Hematopoietic multipotent progenitor cell treated with erythropoietin and hydrocortisone succinate and interleukin-3 and kit ligand, for 15 days (in vitro differentiated cells): ENCODE measurements at places on chromosomes 5 and 9.
A peak's percentile ranks its signal among the peaks of the same experiment; 100 is the strongest.

GRCh38 chr5:161403996-161404395, 142.5 kb downstream of the GABRB2 start:
- DNase-seq: no peak

GRCh38 chr5:122022966-122023365, 55.1 kb downstream of the LOX start:
- DNase-seq: no peak

- no peak for DNase-seq
Measured at GRCh38 chr9:94929369-94929756, 202.9 kb downstream of the AOPEP start.

GRCh38 chr5:134571693-134572405, 46.4 kb downstream of the JADE2 start:
- DNase-seq: no peak

DNA sequence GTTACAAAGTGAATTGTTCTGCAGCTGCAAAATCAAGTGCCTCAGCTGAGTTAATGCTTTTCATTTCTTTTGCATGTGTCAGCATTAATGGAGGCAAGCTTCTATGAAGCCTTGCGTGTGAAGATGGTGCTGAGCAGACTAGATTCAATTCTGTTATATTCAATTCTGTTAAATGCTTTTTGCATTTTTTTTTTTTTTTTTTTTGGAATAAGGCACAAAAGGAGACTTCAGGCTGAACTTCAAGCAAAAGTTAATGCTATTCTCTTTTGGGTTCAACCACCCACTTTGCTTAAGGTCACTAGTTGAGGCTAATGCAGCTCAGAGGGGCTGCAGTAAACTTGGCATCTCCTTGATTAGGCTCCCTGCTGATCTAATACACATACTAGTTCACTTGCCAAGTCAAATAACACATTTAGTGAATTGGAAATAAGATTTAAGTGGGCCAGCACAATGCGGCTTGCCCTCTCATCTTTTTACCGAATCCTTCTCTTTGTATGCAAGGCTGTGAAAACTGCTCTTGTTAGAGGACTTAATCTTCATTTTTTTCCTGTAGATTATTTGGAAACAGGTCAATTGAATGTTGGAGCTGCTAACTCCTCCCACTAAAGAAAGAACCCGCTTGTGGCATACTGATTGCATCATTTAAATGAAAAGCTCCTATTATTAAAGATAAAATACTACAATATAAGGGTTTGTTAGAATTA, 1020.2 kb downstream of the NR2F1-AS1 start:
- no peak for DNase-seq

- no peak for DNase-seq
Measured at GRCh38 chr9:30744871-30745270, 1639.6 kb upstream of the ACO1 start.

DNA sequence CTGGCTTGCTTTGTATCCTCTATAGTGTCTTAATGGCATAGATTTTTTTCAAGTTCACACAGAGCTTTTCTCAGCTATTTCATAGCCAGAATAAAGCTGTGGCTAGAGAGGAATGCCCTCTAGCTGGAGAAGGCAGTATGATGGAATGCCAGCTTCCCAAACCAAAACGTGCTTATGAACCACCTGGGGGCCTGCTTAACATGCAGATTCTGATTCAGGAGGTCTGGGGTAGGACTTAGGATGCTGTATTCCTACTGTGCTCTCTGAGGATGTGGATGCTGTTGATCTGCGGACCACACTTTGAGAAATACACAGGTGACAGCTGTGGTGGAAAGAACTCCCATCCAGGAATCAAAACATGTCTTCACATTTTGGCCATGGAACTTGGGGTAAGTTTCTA, 49.9 kb upstream of the DPYSL3 start:
- DNase-seq: no peak

DNA sequence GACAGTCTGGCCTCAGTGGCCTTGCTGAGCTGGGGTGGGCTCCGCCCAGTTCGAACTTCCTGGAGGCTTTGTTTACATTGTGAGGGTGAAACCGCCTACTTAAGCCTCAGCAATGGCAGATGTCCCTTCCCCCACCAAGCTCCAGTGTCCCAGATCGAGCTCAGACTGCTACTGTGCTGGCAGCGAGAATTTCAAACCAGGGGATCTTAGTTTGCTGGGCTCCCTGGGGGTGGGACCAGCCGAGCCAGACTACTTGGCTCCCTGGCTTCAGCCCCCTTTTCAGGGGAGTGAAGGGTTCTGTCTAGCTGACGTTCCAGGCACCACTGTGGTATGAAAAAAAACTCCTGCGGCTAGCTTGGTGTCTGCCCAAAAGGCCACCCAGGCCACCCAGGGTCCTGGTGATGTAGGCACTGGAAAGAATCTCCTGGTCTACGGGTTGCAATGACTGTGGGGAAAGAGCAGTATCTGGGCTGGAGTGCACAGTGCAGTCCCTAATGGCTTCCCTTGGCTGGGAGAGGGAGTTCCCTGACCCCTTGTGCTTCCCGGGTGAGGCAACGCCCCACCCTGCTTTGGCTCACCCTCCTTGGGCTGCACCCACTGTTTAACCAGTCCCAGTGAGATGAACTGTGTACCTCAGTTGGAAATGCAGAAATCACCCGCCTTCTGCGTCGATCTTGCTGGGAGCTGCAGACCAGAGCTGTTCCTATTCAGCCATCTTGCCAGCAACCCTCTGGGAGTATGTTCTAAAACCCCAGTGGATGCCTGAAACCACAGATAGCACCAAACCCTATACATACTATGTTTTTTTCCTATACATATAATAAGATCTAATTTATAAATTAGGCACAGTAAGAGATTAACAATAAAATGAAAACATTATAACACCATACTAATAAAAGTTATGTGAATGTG, 95.5 kb downstream of the TMEM161B start:
- no peak for DNase-seq

- DNase-seq: no peak
Measured at GRCh38 chr5:20555034-20555433, 567.0 kb upstream of the CDH18 start.

DNA sequence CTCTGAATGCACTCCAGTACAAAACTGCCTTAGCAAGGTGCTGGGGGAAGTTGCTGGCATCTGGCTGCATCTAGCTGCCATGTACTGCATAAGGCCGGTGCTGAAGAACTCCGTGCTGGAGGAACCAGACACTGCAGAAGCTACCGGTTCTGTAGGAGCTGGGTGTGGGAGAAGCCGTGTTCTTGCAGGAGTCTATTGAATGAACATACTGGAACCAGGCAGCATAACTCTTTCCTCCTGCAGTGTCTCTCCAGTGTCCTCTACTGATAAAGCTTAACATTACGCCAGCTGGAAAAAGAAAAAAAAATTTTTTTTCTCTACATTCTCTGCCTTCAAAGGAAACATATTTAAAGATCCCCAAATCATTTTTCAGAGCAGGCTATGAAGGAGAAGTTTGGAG, 38.5 kb downstream of the VPS13A start:
- DNase-seq: no peak

DNA sequence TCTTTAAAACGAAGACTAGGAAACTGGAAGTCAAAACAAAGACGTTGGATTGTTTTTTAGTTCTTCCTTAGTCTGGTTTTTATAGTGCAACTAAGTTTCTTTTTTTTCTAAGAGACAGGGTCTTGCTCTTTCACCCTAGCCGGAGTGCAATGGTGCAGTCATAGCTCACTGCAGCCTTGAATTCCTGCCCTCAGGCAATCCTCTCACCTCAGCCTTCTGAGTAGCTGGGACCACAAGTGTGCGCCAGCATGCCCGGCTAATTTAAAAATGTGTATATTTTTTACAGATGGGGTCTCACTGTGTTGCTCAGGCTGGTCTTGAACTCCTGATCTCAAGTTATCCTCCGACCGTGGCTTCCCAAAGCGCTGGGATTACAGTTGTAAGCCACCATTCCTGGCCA, 27.6 kb downstream of the ZFYVE16 start:
- no peak for DNase-seq

DNA sequence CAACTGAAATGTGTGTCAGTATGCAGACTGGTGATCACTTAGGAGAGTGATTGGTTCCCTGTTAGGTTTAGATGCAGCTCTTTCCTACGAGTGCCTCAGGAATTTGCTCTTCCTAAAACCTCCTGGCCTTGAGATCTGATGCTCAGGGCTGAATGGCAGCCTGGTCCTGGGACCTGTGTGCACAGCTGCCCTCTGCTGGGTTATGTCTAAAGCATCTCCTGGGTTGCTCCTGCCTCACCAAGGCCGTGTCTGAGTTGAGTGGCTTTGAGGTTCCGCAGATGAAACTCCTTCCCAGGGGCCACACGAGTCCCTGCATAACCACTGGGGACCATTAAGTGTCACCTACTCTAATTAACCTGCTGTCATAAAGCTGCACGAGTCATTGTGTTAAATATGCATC, 59.5 kb downstream of the MVB12B start:
- DNase-seq: no peak

GRCh38 chr5:151912360-151912759, 12.3 kb downstream of the GLRA1 start:
- no peak for DNase-seq

DNA sequence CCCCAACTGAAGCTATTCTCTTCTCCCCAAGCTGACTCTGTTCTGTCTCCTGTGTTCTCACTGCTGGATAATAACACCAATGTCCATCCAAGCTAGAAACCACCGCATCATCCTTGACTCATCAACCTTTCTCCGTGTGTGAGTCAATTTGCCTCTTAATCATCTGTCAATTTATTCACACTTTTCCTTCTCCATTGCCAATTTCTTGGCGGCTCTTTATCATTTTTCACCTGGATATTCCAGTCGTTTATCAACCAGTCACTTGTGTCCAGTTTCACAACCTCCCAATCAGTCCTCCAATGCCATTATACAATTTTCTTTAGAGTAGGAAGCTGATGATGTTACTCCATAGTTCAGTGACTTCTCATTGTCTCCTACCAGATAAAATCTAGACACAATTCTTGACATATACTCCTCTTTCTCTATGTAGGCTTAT, 45.4 kb upstream of the LIFR start:
- no peak for DNase-seq

GRCh38 chr9:34001951-34002350, 46.7 kb downstream of the UBAP2 start:
- no peak for DNase-seq

DNA sequence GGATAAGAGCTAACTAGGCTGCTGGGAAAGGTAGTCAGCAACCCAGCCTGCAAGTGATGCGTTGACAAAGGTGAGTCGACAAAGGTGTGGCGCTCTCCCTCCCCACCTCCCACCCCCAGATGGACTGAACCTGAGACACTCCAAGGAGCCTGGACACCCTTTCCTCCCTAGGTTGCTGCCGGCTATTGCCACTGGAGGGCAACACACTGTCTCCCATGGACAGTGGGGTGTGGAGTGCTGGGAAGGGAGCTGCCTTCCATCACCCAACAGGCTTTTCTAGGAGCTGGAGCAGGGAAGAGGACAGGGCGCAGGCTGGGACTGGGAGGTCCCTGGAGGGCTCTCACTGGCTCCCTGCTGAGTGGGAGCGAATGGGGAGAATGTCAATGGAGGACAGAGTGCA, 75.4 kb upstream of the ARAP3 start:
- DNase-seq: no peak

GRCh38 chr5:119706049-119706448, 76.7 kb downstream of the FAM170A start:
- DNase-seq: no peak

DNA sequence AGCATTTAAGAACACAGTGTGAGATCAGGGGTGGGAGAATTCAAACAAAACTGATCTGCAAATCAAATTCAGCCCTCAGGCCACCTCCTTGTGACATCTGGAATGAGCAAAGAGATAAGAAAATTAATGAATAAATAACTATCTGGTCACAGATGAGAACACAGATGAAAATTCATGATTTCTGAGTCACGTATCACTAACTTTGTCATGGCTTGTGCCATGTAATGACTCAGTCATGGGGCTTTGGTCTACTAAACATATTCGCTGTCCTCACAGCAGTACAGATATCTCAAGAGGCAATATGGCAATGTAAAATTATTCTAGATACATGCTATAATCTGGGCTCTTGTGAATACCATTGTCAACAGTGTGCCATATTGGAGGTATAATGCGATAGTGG, 274.4 kb downstream of the MAN2A1 start:
- no peak for DNase-seq

GRCh38 chr5:16593013-16593412, 23.8 kb downstream of the RETREG1 start:
- no peak for DNase-seq

- no peak for DNase-seq
Measured at GRCh38 chr5:6656680-6657079, 23.4 kb downstream of the SRD5A1 start.

DNA sequence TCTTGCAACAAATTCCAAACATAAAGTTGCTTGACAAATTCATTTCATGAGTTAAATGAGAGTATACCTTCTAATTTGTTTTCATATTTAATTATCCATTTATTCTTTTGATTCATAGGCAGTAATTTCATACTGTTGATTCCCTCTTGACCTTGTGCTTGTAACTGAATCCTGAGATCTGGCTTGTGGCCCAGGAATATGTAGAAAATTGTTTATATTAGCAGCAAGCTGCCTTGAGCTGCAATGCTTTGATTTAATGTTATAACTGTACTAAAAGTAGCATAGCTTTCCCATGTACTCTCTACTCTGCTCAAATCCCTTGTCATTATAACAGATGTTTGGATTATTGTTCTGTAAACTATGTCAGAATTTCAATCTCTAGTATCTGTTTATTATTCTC, 780.7 kb downstream of the NR2F1-AS1 start:
- no peak for DNase-seq

DNA sequence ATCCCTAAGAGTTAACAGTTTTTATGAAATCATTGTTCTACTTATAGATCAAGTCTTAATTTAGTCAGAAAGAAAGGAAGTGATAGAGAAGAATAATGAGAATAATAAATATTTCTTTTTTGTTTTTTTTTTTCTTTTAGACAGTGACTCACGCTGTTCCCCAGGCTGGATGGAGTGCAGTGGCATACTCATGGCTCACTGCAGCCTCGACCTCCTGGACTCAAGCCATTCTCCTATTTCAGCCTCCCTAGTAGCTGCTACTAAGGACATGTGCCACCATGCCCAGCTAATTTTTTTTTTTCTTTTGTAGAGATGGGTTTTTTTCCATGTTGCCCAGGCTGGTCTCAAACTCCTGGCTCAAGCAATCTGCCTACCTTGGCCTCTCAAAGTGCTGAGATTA, 11.0 kb downstream of the IFNA21 start:
- DNase-seq: no peak

GRCh38 chr9:88501086-88501485, 33.9 kb upstream of the NXNL2 start:
- no peak for DNase-seq

GRCh38 chr5:101174981-101175380, 271.9 kb upstream of the ST8SIA4 start:
- DNase-seq: no peak

DNA sequence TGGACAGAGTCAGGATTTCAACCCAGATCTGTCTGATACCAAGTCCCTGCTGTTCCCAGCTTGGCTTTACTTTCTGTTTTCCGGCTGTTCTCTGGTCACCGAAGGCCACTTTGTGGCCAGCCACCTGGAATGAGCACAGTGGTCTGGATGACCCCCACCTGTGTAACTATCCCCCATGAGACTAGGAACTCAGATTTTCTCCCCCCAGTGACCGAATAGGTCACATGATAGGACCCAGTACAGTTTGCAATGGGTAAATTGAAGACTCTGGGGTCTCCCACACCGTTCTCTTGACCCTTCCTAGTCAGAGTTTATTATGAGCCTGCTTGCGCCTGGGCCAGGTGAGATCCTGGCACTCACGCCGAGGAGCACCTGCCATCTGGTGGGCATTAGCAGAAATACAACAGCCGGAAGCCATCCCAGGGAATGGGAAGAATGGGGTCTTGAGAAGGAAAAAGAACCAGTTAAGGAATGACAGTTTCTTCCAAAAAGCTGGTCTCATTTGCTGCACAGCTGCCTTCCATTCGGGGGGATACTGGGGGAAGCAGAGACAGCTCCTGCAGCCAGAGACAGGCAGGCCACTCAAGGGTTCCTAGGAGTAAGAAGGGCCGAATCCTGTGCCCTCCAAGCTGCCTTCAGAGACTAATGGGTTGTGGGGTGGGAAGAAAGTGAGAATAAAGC, 7.1 kb downstream of the PHYHD1 start:
- peak; percentile 73 for DNase-seq
